ENCODE measurements at places on chromosomes 7 and 10.
A peak's percentile ranks its signal among the peaks of the same experiment; 100 is the strongest.

- DNase-seq: no peak
Observed at GRCh38 chr7:79820387-79820786, 314.2 kb upstream of the GNAI1 start.

- DNase-seq: peak; percentile 29
Observed at GRCh38 chr7:90298145-90299038, 22.7 kb downstream of the FAM237B start.

DNA sequence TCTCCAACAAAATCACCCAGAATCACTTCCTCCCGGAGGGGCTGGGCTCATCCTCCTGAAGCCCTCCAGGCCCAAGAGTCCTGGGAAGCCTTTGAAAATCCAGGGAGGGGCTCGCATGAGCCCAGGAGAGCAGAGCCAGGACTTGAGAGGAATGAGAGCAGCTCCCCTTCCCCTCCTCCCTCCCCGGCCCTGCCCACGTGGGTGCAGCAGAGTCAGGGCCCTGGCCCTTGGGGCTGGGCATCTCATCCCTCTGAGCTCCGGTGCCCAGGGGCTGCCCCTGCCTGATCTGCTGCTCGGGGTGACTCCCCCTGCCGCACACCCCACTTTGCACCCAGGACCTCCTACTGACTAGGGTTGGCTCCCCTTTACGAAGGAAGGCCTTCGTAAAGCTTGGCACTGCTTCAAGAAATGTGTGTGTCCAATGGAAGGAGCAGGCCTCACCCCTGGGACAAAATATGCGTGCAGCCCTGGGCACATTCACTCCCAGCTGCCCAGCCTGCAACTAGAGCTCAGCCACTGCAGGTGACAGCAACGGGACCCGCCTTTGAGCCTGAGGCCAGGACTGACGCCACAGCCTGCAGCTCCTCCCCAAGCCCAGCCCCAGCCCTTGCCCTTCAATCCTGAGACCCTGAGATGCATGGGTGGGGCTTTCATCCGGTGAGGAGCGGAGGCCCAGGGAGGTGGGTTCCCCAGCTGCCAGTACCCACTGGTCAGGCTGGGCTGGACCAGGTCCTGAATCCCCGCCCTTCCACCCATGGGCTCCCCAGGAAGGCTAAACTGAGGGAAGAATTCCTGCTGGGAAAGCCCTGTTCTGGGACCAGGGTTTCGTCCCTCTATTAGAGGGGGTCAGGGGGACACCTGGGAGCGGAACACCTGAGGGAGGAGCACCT is 21.8 kb downstream of the PWWP2B start:
- peak; percentile 49 for DNase-seq

DNA sequence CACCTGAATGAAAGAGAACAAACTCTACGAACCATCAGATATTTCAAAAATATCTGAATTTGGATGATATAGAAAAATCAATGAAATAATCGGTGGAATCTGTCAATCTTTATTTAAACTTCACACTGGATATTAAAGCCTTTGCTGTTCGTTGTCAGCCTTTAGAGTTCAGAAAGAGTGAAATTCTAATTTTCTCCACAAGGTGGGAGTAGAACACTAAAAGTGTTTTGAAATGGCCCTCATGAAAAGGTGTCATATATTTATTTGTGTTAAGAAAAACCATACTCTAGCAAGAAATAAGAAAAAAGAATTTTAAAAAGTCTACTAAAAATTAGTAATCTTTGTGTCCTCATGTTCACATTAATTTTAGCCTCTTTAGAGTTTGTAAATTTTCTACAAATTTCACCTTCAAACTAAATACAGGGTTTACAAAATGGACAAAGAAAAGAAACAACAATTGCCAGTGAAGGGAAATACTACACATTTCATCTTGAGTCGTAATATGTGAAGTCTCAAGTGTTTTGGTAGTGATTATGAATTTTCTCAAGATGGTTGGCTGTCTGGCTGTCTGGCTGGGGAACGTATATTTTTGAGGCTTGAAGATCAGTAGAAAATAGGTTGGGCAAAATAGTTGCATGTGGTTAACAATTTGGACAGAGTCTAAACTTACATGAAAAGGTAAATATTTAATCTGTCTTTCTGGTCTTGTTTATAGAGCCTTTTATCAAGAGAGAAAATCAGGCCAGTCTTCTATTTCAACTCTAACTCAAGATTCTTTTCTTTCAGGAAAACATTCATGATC is 43.7 kb downstream of the DNAJB9 start:
- peak; percentile 33 for DNase-seq

Measured in HCT116 (cell line).